Activated CD4-positive, alpha-beta T cell treated with anti-CD3 and anti-CD28 coated beads for 4 hours (primary cell): ENCODE measurements at places on chromosomes 1 and 21.

GRCh38 chr1:206823727-206824126, 41.7 kb upstream of the IL20 start:
- no peak for DNase-seq

- no peak for DNase-seq
These were observed 55.8 kb downstream of the TRIM33 start for GRCh38 chr1:114455102-114455785.

DNA sequence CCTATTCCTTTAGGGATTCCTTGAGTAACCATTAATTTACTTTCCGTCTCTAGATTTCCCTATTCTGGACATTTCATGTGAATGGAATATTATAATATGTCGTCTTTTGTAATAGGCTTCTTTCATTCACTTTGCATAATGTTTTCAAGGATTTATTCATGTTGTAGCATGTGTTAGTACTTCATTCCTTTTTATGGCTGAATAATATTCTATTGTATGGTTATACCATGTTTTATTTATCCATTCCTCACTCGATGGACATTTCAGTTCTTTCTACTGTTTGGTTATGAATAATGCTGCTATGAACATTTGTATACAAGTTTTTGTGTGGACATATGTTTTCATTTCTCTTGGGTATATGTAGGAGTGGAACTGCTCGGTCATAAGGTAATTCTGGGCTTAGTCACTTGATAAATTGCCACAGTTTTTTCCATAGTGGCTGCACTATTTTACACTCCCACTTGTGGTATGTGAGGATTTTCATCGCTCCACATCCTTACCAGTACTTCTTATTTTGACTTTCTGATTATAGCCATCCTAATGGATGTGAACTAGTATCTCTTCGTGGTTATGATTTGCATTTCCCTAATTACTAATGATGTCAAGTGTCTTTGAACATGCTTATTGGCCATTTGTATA, 17.7 kb downstream of the PPP2R5A start:
- DNase-seq, result no peak

DNA sequence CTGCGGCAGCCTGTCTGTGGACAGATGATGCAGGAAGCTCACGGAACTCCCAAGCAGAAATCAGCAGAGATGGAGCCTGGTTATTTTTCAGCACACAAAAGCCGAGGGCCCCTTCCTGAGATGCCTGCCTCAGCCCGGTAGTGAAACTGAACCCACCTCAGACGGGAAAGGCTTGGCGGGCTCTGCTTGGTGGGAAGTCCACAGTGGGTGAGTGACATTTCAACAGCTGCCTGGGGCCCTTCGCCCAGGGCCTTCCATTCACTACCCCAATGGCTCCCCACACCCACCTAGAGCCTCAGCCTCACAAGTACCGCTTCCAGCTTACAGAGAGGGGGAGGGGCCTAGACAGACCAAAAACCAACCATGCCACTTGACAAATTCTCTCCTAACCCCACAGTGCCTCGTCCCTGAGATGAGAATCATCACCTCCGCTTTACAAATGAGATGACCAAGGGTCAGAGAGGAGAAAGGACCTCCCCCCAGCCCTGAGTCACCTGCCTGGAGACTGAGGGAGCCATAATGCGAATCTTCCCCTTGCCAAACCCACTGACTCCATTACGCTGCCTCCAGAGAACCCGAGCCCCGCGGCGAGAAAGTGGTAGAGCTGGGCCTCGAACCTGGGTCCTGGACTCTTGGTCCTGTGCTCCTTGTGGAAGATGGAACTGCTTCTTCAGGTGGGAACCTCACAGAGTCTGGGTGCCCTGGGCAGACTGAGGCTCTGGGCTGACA, 3.4 kb upstream of the ECE1 start:
- DNase-seq, result peak; percentile 63

GRCh38 chr1:246281639-246282038, 225.4 kb downstream of the SMYD3 start:
- no peak for DNase-seq

DNA sequence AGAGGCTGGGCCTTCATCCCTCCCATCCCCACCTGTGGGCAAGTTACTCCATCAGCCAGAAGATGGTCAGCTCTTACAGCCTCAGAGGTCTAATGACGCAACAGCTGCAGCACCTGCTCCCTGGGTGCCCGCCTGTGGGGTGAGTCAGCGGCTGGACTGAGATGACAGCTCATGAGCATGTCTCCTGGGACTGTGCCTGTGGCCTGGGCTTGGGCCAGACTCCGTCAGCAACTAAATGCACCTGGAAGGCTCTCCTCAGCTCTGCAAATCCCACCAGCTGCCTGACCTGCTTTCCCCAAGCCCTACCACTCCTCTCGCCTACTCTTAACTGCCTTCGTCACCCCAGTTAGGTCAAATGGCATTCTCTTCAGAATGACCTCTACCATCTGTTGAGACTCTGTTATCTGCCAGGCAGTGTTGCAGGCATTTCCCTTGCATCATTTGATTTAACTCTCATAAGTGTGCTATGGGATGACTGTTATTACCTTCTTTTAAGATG, 47.7 kb downstream of the ETS2 start:
- DNase-seq, result no peak

GRCh38 chr1:19377812-19378718, 65.9 kb downstream of the SLC66A1 start:
- no peak for DNase-seq

- no peak for DNase-seq
These were observed 668.0 kb downstream of the MRPL39 start for GRCh38 chr21:24939291-24939690.

DNA sequence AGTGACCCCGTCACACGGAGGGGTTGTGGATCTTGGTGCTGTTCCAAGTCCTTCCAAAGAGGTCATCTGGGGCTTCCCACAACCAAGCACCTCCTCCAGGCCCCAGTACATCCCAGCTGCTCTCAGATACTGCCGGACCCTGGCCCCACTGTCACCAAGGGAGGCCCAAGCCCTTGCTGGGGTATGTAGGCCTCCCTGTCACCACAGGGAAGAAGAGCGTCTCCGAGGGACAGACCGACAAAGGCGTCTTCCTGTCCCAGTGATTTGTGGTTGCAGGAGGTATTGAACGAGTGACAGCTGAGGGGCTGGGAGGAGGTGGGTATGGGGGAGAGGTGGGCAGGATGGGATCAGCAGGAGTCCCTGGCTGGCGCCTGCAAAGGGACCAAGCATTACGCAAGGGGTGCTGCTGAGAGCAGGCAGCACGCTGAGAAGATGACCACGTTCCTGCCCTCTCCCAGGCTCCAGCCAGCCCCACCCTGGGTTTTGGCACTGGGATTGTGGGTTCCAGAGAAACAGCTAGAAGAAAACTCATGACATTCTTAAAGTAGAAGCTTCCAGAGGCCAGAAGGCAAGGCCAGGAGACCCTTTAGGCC, 29.7 kb downstream of the LRP8 start:
- no peak for DNase-seq

DNA sequence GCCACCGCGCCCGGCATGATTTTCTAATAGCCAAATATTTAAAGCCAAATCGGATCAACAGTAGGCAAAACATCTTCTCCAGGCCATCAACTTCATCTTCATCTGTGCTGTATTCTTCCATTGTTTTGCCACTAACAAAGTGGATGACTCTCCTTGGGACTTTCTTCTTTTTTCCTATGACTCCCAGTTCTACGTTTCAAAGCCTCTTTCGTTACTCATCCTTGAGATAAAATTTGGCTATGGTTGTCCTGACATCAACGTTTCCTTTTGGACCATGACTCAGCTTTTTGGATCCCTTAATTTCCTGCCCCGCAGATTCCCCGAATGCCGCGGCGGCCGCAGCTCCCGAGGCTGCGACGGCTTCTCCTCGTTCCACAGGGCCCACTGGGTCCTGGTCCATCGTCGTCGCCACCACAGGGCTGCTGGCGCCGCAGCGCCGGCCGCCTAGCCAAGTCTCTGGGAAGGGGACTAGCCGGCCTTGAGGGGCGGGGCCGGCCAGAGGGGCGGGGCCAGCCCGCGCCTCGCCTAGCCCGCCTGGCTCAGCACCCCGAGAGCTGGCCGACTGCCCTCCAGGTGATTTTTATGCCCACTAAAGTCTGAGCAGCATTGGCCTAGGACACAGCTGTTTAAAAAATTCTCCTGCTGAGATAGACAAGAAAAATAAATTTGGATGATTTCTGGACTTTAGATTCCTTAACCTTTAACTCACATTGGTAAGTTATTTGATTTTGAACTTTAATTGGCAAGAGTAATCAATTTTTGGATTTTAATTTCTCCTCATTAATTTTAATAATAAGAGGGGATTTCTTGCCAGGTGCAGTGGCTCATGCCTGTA, 93.9 kb downstream of the ADCY10 start:
- no peak for DNase-seq

DNA sequence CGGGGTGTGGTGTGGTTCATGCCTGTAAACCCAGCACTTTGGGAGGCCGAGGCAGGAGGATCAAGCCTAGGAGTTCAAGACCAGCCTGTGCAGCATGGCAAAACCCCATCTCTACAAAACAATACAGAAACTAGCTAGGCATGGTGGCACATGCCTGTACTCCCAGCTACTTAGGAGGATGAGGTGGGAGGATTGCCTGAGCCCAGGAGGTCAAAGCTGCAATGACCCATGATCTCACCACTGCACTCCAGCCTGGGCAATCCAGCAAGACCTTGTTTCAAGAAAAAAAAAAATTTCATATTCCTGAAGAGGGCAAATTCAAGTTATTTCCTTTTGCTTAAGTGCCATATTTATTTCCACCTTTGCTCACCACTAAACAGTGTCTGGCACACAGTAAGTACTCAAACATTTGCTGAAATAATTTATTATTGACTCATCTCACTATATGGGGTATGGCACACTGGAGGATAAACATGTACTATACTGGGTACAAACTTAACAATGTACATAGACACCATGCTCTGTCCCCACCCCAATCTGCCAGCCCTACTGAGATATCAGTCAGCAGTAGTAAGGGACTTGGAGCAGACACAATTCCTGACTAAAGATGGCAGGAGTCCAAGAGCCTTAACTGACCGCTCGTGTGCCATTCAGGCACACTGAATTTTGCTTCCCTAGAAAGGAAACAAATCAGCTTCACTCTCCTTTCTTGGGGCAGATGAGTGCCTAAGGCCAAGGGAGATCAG, 15.5 kb downstream of the MEAF6 start:
- no peak for DNase-seq

DNA sequence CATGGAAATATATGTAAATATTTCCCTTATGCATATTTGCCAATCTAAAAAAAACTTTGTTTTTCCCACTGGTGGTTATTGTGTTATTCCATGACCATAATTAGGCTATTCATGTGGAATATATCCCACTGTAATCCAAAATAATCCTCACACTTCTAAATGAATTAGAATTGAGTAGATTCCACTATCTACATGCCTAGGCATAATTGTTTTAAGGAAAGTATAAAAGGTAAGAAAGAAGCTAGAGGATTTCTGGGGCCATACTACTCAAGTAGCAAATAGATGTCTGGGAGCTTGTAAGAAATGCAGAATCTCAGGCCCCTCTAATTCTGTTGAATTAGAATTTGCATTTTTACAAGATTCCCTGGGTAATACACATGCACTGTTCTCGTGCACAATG, 83.5 kb upstream of the RRP15 start:
- DNase-seq, result no peak

DNA sequence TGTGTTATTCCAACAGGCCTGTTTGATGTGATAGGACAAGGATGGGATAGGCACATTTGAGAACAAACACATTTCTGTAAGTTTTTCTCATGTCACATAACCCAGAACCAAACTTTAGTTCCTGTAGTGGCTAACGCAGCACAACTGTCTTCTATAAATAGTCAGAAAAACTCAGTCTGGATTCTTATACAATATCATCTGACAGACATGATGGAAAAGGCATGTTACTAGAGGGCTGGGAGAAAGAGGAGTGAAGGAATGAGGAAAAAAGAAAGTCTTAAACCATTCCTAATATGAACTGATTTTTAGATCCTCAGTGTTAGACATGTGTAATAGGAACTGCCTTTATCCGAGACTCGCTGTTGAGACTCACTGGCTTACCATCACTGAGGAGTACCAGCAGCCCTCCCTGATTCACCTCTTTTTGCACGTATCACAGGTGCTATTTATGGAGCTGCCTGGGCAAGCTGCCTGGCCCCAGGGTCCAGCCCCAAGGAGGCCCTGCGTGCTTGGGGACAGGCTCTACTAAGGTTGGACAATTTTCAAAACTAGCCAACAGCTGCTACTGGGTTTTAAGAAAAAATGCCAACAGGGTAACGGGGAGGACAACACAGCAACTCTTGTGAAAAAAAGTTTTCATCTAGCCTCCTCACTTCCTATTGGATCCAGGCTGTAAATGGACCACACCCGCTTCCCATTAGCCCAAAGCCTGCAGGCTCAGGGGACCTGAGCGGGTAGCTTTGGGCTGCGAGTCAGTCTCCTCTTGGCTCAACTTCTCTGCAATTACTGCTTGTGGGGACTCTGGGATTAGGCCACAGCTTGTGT, 30.7 kb upstream of the SERBP1 start:
- DNase-seq, result no peak
